Brain microvascular endothelial cell (primary cell): ENCODE measurements at places on chromosomes 6 and 20.

GRCh38 chr6:46136831-46137230 lies 7.0 kb downstream of the ENPP4 start:
- no peak for DNase-seq

GRCh38 chr6:119148825-119149525 lies 70.5 kb upstream of the FAM184A start:
- peak; percentile 18 for DNase-seq

DNA sequence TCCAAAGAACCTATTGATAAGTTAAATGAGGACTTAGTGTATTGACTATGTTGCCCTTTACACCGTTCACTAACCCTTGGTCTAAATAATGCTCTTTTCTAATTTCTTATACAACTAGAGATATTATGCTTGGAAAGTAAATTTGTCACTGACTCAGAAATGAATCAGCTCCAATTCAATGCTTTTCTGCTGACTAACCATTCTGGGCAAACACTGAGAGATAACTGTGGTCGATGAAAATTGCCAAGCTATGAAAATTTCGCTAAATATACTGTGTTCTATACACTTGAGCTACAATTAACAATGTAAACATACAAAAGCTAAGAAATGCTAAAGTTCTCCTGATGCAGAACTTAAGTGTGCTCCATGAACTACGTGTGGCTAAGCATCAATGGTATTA lies 23.1 kb upstream of the FBXO9 start:
- peak; percentile 73 for DNase-seq

GRCh38 chr6:170405311-170405975 lies 98.9 kb downstream of the FAM120B start:
- DNase-seq: peak; percentile 98

DNA sequence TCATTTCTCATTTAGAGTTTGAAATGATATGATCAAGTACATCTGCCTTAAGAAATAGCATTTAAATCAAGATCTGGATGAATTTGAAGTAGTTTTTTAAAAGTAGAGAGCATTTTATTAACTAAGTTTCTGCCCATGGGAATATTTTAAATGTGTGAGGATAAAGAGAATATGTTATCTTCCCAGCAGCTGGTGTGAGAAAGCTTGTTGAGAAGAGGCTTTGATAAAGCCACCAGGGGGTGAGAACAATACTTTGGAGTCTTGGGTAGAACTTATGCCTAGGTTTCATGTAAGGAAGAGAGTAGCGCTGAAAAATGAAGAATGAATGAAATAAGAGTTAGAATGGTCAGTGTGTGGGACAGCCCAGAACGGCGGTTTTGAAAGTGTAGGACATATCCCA lies 190.2 kb downstream of the GRM1 start:
- DNase-seq: no peak
